Stimulated activated CD8-positive, alpha-beta memory T cell treated with anti-CD3 and anti-CD28 coated beads, Interleukin-12 subunit alpha, Interleukin-12 subunit beta, amount 100 ng/mL, for 4 hours (primary cell): ENCODE measurements at places on chromosomes 13 and 19.

- DNase-seq, result no peak
Observed at GRCh38 chr13:36912369-36912768, 7.7 kb downstream of the SMAD9 start.

GRCh38 chr13:20174656-20175405, 14.0 kb upstream of the GJA3 start:
- peak; percentile 49 for DNase-seq

DNA sequence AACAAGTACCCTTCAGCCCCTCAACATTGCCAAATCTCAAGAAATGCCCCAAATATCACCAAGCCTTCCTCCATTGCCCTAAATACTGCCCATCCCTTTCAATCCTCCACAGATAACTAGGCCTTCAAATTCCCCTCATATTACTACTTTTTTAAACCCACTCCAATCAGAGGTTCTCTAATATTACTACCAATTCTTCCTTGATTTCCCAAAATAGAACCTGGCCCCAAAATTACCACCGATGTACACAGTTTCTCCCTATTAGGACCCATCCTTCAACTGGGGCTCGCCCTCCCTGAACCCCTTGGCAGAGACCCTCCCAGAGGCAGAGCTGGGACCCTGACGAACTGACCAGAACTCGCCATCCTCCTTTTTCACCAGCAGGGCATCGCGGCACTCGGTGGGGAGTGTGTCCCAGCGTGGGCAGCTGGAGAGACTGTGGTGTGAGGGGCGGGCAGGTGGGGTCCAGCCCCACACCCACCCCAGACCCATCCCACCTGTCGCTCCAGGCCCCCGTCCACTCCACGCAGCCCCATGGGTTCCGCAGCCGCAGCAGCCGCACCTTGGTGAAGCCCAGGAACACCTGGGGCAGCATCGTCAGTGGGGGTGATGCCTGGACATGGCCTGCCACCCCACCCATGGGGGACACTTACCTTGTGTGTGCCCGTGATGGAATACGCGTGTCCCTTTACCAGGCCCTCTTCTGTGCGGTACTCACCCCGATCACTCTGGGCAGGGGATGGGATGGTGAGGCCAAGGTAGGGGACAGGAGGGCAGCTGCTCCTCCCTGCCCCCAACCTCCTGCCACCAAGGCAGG, 6.1 kb downstream of the CAPN12 start:
- no peak for DNase-seq

- no peak for DNase-seq
Observed at GRCh38 chr13:33057019-33057780, 41.0 kb downstream of the KL start.

DNA sequence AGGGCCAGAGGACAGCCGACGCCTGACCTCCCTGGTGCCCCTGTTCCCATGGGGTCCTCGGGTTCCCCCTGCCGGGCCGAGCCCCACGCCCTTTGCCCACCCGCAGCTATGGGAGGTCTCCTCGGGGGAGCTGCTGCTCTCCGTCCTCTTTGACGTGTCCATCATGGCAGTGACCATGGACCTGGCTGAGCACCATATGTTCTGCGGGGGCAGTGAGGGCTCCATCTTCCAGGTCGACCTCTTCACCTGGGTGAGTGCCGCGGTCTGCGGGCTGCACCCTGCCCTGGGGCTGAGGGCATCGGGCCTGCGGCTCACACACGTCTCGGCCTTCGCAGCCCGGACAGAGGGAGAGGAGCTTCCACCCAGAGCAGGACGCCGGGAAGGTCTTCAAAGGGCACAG, 6.6 kb downstream of the WDR18 start:
- no peak for DNase-seq

- no peak for DNase-seq
Observed at GRCh38 chr13:20441879-20442278, 83.8 kb downstream of the CRYL1 start.
